ENCODE measurements at places on chromosomes 4 and X.

GRCh38 chr4:4541040-4541631 is 712 bp downstream of the STX18 start:
- DNase-seq = peak; percentile 59

DNA sequence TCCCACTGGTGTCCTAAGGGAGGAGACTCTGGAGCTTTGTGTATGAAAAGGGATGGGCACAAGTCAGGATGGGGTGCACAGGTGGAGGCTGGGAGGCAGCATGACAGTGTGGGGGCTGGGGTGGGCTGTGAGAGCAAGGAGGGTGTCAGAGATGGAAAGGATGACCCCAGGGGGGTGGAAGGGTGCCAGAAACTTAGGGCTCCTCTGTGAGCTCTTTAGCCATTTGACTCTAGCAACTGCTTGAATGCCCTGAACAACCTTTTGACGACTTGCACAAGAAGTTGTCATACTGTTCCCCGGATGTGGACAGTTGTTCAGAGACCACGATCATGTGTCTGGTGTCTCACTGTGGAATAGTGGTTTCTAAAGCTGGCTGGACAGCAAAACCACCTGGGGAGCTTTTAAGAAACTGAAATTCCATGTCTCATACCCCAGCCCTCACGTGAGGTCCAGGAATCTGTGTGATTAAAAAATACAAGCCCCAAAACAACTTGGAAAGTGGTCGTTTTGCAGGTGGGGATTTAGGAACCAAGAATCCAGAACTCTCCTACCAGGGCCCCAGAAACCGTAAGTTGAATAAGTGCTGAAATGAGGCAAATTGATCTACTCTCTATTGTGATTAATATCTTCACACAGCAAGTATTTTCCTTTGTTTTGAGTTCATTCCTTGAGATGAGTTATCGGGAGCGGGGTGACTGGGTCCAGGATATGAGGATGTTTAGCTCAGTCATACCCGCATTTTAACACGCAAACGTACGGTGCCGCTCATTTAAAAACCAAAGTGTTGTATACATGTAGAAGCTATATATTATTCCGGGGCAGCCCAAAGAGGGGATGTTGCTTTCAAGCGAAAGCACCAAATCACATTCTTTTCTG is 3.4 kb downstream of the RHOH start:
- no peak for DNase-seq

DNA sequence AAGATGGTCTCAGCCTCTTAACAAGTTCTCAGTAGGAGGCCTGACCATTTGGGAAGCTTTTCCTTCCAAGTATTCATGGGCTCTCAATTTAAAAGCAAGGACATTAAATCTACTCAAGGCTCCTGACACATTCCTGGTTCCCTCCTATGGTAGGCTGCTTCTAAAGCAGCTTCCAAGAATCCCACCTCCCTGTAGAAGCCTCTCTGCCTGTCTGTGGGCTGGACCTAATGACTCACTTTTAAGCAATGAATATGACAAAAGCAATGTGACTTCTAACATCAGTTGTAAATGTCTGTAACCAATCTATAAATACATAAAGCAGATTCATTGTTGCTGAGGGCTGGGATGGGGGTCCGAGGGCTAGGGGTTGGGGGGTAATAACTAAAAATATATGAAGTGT is 99.5 kb upstream of the FAM9B start:
- DNase-seq = no peak

GRCh38 chr4:146183209-146183608 is 7.7 kb downstream of the LSM6 start:
- DNase-seq = no peak

GRCh38 chrX:109536439-109537323 is at the start of gene NXT2:
Gene NXT2, plus strand, starts transcription at chrX:109536844. Its CDS starts 163 bp downstream, at chrX:109537007.
- DNase-seq = peak; percentile 83

GRCh38 chr4:175716961-175717360 is 95.1 kb downstream of the GPM6A start:
- no peak for DNase-seq

DNA sequence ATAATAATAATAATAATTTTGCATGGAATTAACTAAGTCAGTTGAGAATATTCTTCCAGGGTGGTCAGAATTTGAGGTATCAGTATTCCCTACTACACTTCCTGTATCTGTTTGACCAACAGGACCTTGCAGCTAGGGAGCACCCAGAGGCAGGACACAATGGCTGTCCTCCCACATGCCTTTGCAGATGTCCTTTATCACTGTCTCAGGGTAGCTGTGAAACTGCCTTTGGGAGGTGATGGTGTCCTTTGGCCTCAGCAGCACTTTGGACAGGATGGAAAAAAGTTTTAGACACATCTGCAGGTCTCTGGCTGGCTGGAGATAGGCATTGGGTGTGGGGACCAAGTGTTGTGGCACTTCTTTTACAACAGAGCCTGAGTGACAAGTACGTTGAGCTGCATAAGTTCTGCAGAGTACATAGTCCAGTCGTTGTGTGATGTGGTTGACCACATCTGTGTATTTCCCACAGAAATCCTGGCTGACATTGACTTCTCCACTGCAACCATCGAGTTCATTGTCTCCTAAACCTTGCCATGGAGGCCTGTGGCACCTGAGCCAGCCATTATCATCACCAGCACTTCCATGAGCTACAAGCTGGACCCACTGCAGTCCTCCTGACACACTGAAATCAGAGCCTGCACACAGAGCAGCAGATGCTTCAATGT is 19.1 kb upstream of the UBA6 start:
- no peak for DNase-seq

DNA sequence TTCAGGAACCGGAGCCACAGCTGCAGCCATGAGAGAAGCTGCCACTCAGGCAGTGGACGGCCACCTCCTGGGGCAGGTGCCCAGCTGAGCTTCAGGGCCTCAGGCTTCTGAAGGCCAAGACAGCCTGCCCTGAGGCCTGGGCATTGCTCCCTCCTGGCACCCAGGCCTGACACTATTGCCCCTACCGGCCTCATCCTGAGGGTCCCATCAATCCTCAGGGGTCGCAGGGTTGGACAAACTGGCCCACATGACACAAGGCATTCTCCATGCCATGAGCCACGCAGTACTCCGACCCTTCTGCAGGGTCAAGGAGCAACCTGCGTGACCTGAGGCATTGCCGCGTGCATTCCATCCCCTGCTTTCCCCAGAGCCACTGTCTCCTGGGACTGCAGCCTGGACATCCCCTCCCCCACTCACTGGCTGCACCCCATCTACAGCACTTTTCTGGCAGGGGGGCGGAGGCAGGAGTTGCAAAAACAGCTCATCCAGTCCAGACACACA is 3.0 kb upstream of the ZFP92 start:
- no peak for DNase-seq

DNA sequence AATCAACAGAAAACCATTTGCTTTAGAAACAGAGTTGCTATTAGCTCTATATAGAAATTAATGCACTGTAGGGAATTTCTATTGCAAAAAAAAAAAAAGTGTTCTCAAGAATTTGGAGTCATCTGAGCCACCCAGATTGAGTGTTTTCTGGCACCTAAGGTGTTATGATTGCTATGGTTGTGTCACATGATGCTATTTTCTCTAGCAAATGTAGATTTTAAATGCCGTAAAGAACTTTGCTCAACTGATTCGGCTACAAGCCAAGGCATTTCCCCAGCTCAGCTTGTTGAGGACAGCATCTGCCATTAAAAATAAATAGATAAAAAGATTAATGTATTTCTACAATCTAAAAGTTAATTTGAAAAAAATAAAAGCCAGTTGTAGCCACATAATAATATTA is 712.8 kb downstream of the FAT4 start:
- no peak for DNase-seq

DNA sequence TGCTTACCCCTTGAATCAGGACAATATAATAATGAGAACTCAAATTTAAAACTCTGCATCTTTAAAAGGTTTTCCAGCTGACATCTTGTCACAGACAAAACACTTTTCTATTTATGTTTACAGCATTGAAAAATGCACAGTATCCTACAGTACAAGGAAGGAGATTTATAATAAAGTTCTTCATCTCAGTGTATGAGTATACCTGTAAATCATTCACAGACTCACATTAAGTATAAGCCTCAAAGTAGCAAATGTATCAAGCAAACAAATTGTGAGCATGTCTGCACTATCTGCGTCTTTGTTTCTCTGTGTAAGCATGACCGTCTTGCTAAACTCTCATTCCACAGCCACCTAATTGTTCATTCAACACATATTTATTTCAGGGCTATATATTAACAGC is 52.8 kb downstream of the PPP1R2C start:
- DNase-seq = no peak

GRCh38 chr4:10108818-10109783 is 7.5 kb downstream of the WDR1 start:
- DNase-seq = no peak

DNA sequence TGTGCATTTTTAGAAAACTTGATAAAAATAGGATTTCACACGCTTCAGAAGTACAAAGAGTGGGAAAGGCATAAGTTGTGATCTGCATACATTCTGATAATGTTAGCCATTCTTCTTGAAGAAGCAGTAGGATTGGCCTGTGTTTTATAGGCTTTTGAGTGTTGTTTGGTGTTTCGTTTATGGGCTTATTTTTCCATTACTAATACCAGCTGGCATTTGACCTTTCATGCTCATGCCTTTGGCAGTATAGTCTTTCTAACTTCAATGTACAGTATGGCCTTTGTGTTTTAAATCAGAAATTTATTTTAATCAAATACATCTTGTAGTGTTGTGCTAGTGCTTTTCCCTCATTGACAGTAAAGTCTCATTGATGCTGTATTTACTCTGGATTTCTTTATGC is 51.5 kb upstream of the SLC4A4 start:
- no peak for DNase-seq

DNA sequence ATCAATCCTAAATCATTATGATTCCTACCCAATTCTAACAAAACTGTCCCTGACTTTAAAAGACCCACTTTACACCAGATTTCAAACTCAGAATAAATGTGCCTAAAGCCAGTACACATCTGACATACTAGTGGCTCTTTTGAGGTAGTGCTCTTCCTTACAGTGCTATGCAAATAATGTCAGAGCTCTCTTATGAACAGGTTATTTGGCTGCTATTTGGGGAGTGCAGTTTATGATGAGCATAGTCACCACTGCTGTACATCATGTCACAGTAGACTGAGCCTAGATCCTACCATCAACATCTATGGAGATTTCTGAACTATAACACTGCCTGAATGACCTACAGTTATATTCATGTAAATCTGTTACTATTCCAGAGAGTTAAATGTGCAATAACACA is 50.4 kb upstream of the PAGE5 start:
- no peak for DNase-seq

GRCh38 chrX:152072236-152072635 is 66.1 kb downstream of the MAGEA10 start:
- DNase-seq = peak; percentile 8

GRCh38 chrX:70479247-70479921 is 34.7 kb downstream of the DLG3 start:
- DNase-seq = peak; percentile 21

GRCh38 chr4:78033861-78034260 is 23.3 kb upstream of the FRAS1 start:
- no peak for DNase-seq

DNA sequence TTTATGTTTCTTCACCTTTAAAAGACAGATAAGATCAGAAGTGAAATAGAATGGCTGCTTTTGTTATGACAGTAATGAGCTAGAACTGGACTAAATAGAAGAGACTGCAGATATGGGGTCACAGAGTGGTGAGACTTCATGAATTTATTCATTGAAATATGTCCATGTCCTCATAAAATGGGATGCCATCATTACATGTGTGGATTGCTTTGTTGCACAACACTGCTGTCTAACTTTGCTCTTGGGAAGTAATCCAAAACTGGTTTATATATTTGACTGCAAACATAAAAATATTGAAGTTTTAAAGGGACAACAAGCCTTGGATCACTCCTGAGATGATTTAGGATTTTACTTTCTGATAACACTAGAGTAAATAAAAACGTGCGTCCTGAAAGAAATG is 209.2 kb upstream of the FAT4 start:
- DNase-seq = no peak

GRCh38 chr4:176436293-176436973 is 116.7 kb downstream of the SPCS3 start:
- no peak for DNase-seq

- no peak for DNase-seq
These were observed 50.6 kb downstream of the ZGRF1 start for GRCh38 chr4:112585977-112586736.

- no peak for DNase-seq
These were observed 99.4 kb upstream of the SPANXC start for GRCh38 chrX:141341743-141342142.

DNA sequence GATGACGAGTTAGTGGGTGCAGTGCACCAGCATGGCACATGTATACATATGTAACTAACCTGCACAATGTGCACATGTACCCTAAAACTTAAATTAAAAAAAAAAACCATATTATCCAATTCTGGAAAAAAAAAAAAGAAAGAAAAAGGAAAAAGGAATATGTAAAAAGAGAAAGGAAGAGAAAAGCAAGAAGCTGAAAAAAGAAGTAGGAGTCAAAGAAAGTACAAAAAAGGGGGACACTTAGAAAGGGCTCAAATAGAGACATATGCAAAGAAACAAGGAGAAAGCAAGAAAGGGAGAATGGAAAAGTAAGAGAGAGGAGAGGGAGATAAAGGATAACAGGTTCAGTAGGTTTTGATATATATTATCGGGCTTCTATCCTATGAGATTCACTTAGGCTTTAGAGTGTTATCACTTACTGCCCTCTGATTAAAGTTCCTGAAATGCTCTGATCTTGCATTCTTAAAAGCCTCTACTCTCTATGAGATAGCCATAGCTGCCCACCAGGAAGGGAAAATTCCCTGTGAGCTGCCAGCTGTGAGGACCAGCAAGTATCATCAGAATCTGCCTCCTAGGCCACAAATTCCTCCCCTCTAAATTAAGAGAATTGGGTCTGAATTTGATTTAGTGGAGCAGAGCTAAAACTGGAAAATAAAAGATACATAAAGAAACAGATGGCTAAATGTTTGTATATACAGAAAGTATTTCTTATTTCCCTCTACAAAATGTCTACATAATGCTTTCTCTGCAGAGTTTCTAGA is 95.2 kb downstream of the AMMECR1 start:
- DNase-seq = no peak

DNA sequence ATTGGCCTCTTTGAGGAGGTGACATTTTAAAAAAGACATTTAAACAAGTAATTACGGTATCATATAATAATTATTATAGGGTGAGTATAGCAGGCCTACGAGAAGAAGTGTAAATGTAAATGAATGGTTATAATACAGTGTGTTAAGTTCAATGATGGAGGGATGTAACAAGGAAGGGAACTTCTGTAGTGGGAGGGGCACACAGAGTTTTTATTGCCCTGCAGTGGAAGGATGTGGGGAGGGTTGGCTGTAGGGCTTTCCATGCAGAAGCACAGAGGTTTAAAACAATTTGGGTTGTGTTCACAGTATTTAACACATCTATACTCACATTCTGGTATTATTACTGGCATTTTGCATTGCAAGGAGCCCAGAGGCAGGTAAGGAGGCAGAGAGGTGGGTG is 41.1 kb downstream of the AFF1 start:
- no peak for DNase-seq

DNA sequence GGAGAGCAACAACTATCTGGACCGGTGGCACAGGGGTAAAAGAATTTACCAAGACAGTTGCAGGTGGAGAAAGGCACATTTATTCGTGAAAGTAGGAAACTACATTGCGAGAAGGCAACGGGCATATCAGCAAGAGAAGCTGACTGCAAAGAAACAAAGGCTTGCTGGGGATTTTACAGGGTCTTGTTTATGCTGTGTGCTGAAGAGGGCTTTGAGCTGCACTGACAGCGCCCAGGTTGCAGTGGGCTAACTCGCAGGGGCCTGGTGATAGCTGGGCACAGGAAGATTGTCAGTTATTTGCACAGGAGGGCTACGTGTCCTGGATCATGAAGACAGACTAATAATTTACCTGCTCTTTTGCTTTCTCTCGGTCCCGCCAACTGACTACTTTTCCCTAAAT is 10.7 kb downstream of the TLR3 start:
- no peak for DNase-seq
